A549 treated with dexamethasone at 1 μM for 4 hours (cell line): ENCODE measurements at places on chromosomes 11 and 22. TPM values are rescaled to one million over a fixed set of nuclear protein-coding genes. Genes with fewer than 3 reads are reported as not detected.

FGF4 gene
- total RNA-seq, result 0.03 to 0.09 TPM (median 0.04 TPM) in 3 of 5 replicates, not detected in the others

KCNJ5 gene
- total RNA-seq, result 0.06 to 0.21 TPM in 2 of 5 replicates, not detected in the others

OR2AG1 gene
- total RNA-seq, result not detected in 5 replicates

SMC1B gene
- 0.02 to 0.05 TPM (median 0.03 TPM) in 4 of 5 replicates, not detected in the other for total RNA-seq

API5 gene
- 67.2 to 89.2 TPM (median 79.0 TPM) in 5 replicates for total RNA-seq

FXYD6 gene
- 0.11 to 0.39 TPM (median 0.31 TPM) in 5 replicates for total RNA-seq

PAX6 gene
- 0.54 to 1.3 TPM (median 0.82 TPM) in 5 replicates for total RNA-seq
